Fibroblast of skin of left biceps (primary cell): ENCODE measurements at places on chromosomes 12 and 14.

GRCh38 chr14:89309670-89310177, 107.3 kb downstream of the FOXN3 start:
- DNase-seq, result no peak

DNA sequence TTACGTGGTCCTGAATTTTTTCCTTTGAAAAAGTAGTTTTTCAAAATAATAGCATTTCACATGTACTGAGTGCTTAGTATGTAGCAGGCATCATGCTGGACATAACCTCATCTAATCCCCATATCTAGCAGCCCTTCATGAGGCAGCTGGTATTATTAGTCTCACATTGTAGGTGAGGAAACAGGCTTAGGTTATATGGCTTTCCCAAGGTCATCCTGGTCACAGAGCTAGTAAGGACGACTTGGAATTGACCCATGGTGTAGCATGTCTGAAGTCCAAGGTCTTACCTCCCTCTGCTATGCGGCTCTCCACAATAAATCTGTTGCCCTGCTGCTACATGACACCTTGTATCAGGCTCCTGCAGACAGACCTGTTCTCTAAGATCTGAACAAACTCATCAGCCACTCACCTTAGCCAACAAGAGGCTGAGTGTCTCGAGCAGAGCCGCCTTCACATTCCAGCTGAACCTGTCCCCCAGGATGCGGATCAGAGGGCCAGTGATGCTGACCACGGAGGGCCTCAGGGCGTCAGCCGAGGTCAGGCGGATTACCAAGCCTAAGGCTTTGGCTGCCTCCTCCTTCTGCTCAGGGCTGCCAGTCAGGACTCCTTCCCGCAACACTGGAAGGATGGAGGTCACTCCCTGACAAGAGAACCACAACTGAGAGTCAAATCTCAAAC, 19.7 kb upstream of the RAB35 start:
- DNase-seq, result no peak

DNA sequence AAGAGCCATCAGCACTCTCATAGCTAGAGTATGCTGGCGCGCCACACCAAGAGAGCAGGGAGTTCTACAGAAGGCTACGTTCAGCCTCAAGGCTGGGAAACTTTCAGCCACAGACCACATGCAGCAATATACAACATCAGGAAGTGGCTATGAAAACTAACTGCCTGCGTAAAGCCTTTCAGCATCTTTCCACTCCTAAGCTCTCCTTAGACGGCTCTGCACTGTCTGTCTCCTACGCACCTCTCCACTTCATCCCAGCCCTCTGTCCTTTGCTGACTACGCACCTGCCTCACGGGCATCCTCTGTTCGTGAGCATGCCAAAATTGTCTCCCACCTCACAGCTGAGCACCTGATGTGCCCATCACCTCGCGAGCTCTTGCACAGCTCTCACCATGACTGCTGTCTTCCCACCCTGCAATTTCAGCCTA, 9.7 kb downstream of the MPHOSPH9 start:
- no peak for DNase-seq

- no peak for DNase-seq
Observed at GRCh38 chr12:53808023-53808705, 56.4 kb upstream of the CISTR start.

- no peak for DNase-seq
Observed at GRCh38 chr12:83042441-83043200, 355.9 kb downstream of the TMTC2 start.

DNA sequence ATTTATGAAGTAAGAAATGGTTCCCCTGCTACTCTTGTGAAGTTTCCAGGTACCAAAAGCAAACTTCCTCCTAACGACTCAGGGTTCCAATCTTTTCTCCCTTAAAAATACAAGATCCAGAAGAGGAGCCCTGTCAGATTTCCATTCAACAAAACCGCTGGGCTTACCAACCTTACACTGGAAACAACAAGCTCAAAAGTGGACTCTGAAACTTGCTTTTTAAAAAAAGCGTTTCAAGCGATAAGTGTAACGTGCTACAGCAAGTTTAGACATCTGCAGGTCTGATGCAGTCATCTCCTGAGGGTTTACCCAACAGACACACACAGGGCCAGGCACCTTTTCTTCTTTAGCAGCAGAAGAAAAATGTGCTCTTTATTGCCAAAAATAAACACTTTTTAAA, 6.9 kb upstream of the CREBL2 start:
- no peak for DNase-seq

DNA sequence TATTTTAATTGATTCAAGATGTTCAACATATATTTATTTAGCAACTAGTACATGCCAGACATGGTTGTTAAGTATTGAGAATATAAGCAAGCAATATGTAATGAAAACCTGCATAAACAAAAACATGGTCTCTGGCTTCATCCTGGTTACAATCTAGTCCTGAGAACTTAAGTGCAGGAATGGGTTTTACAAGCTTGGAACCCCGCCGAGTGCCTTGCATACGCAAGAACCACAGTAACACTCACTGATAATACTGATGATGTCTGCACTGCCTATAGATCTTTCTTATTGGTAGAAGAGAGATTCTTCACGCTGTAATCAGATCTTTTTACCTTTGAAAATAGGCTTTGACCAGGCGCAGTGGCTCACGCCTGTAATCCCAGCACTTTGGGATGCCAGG, 22.9 kb upstream of the CALM1 start:
- DNase-seq, result no peak

GRCh38 chr12:90013409-90013808, 304.8 kb upstream of the ATP2B1 start:
- no peak for DNase-seq

DNA sequence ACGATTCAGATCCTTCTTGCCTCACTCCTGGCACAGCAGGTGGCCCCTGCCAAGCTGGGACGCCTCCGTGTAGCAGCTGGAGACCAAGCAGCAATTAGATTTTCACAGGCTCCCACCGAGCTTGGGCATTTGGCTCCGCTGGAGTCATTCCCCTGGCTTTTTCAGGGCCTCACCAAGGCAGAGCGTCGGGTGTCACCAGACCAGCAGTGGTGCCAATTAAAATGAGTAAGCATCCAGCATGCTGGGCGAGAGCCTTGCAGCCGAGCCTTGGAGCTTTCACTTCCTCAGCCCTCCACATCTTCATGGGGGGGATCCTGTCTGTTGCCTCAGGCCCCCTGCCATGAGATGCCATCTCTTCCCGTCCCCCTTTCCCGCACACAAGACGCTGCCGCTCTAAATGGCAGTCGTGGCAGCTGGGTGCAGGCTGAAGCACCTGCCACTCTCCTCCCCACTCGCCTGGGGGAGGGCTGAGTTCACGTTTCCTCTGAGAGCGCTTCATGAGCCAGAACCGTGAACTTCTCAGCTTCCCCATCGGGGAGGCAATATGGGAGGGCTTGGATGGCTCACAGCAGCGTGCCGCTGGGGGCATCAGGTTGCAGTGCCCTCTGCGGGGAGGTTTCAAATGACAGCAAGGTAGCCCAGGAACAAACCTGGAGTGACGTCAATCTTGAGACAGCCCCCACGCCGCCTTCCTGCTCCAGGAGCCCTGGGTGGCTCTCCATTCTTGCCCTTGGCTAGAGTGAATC, 11.7 kb downstream of the TPCN1 start:
- no peak for DNase-seq
